ENCODE measurements at places on chromosomes 16 and 17.
A peak's percentile ranks its signal among the peaks of the same experiment; 100 is the strongest.

DNA sequence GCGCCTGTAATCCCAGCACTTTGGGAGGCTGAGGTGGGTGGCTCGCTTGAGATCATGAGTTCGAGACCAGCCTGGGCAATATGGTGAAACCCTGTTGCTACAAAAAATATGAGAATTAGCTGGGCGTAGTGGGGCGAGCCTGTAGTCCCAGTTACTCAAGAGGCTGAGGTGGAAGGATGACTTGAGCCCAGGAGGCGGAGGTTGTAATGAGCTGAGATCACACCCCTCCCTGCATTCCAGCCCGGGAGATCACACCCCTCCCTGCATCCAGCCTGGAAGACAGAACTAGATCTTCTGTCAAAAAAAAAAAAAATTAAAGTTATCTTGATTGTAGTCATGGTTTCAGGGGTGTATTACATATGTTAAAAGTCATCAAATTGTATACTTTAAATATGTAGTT is 26.8 kb upstream of the GLG1 start:
- H3K27me3 ChIP-seq, result no peaks in the 10 kb centered on the region
- H3K4me1 ChIP-seq, result no peaks in the 10 kb centered on the region
- H3K4me3 ChIP-seq, result no peak overlapping the region
- no peak overlapping the region for H3K27ac ChIP-seq
- no peak for DNase-seq

DNA sequence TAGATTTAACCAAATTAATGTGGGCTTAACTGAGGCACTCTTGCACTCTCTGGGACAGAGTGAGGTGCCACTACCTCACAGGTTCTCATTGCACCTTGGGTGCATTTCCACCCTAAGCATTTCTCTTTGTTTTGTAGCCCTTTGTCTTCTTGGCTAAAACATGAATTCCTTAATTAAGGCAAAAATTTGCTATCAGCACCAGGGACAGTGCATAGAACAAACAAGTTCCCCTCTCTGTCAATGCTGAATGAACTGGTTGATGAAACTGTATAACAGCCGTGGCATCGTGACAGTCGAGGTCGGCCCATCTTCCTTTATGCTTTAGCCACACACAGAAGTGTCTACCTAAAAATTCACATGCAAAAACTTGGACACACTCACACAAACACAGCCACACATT is 74.8 kb downstream of the HS3ST2 start:
- H3K27ac ChIP-seq, result no peak overlapping the region
- no peaks in the 10 kb centered on the region for H3K4me1 ChIP-seq
- DNase-seq, result no peak
- no peaks in the 10 kb centered on the region for H3K27me3 ChIP-seq

DNA sequence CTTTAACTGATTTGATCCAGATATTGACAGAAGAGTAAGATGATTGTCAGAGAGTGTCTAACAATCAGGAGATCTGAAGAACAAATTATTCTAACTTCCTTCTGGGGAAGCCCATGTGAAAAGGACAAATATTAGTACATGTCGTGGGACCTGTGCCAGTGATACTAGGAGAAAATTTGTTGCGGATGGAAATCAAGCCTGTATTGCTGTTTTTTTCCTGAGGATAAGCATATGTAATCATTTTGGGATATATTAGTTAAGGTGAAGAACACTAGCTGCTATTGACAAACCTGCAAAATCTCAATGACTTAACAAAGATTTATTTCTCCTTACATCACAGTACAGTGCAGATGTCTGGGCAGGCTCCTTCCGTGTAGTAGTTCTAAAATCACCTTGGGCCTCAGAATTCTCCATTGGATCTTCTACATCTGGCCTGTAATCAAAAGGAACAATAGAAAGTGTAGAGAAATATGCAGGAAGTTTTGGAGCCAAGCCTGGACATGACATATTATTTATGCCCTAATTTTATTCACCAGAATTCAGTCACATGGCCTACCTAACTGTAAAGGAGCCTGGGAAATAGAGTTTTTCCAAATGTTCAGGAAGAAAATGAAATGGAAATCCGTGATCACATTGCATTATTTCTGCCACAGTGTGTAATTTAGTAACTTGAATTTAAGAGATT is 58.3 kb downstream of the CYB561 start:
- H3K36me3 ChIP-seq, result no peaks in the 10 kb centered on the region
- H3K27ac ChIP-seq, result no peak overlapping the region
- no peaks in the 10 kb centered on the region for H3K4me1 ChIP-seq

GRCh38 chr16:46908540-46909372 is 24.6 kb downstream of the GPT2 start:
- no peak overlapping the region for H3K4me3 ChIP-seq
- no peaks in the 10 kb centered on the region for H3K4me1 ChIP-seq
- no peak for DNase-seq
- H3K27ac ChIP-seq, result no peak overlapping the region
- no peaks in the 10 kb centered on the region for H3K36me3 ChIP-seq
- no peaks in the 10 kb centered on the region for H3K27me3 ChIP-seq

GRCh38 chr16:61780161-61780560 is 256.1 kb downstream of the CDH8 start:
- H3K27me3 ChIP-seq, result no peaks in the 10 kb centered on the region
- H3K4me1 ChIP-seq, result no peaks in the 10 kb centered on the region
- H3K4me3 ChIP-seq, result no peak overlapping the region
- H3K36me3 ChIP-seq, result no peaks in the 10 kb centered on the region
- no peak for DNase-seq
- no peak overlapping the region for H3K27ac ChIP-seq

DNA sequence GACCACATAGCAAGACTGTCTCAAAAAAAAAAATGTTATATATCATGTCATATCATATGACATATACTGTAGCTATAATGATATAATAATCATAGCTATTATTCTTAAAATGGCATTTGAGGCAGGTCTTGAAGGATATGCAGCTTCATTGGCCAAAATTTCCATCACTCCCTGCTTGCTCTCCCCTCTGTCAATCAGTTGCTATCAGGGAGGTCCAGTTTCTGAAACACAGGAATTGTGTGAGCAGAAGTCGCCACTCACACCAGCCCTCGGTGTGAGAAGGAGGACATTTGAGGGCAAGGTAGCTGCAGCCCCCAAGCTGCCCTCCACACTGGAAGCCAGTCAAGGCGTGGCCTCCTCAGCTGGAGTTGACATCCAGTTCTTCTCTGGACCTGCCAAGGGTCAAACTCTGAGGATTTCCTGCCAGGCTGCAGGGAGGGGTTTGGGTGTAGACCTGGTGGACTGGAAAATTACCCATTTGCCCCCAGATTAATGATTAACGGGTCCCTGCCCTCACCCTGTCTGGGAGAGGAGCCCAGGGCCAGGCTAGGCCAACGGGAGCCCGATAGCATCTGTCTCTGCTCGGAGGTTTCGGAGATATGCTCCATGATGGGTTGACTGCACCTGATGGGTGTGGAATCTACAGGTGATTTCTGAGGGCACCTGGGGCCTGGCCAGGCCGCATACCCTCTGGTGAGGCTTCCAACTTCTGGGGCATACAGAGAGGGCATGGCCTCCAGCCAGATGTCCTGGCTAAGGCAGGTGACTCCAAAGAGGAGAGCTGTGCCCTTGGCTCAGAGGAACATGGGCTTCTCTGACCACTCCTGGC is 18.8 kb downstream of the WNT9B start:
- H3K4me3 ChIP-seq, result no peak overlapping the region
- no peaks in the 10 kb centered on the region for H3K36me3 ChIP-seq
- DNase-seq, result no peak
- no peak overlapping the region for H3K27ac ChIP-seq

GRCh38 chr16:28192806-28193529 is 18.8 kb downstream of the XPO6 start:
- DNase-seq, result no peak
- no peaks in the 10 kb centered on the region for H3K36me3 ChIP-seq
- H3K27me3 ChIP-seq, result no peaks in the 10 kb centered on the region
- H3K4me3 ChIP-seq, result no peak overlapping the region

- no peaks in the 10 kb centered on the region for H3K36me3 ChIP-seq
- DNase-seq, result no peak
- no peak overlapping the region for H3K27ac ChIP-seq
- H3K4me3 ChIP-seq, result no peak overlapping the region
- H3K4me1 ChIP-seq, result no peaks in the 10 kb centered on the region
Measured at GRCh38 chr16:23920446-23920845, 84.7 kb downstream of the PRKCB start.

- no peaks in the 10 kb centered on the region for H3K36me3 ChIP-seq
- no peak for DNase-seq
- no peaks in the 10 kb centered on the region for H3K27me3 ChIP-seq
- no peak overlapping the region for H3K4me3 ChIP-seq
- peaks cover under 1% of the 10 kb centered on the region for H3K4me1 ChIP-seq
Measured at GRCh38 chr16:89046491-89046890, 47.2 kb upstream of the ACSF3 start.

- H3K27ac ChIP-seq, result peak overlapping the region; percentile 99
- H3K4me1 ChIP-seq, result peaks cover 65% of the 10 kb centered on the region
- DNase-seq, result no peak
Measured at GRCh38 chr17:78923660-78924453, 1.3 kb downstream of the TIMP2 start.

DNA sequence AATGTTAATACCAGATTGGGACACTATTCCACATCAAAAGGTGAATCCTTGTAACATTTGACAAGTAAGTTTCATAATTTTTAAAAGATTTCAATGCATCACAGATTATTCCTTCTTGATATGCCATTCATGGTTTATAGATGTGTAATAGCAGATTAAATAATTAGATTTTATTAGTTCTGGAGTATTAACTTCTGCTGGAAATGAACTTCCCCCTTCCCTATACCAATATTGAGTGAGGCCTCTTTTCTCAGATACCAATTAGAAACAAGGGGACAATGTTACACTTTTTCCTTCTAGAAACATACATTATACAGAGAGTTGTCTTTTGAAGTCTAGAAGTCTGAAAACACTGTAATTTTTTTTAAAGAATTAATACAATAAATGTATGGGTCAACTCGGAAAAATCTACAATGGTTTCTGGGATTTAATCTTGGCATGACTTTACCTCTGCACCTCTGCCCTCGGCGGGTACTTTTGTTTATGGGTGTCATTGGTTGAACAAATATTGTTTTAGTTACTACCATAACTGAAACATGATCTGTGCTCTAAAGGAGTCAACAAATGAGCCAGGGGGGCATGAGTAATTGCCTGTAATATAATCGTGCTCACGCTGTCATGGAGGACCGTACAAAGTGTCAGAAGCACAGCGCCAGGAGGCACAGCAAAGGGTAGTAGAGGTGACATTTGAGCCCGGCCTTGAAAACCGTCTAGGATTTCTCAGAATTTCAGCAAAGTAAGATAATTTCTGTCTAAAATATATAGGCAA is 8.2 kb downstream of the LRRC37B start:
- H3K27me3 ChIP-seq, result no peaks in the 10 kb centered on the region
- no peaks in the 10 kb centered on the region for H3K4me1 ChIP-seq
- no peak overlapping the region for H3K27ac ChIP-seq

GRCh38 chr17:2977157-2977556 is 86.2 kb downstream of the OR1D5 start:
- H3K36me3 ChIP-seq, result no peaks in the 10 kb centered on the region
- H3K4me3 ChIP-seq, result no peak overlapping the region
- H3K4me1 ChIP-seq, result peaks cover 10% of the 10 kb centered on the region
- no peak for DNase-seq
- H3K27me3 ChIP-seq, result no peaks in the 10 kb centered on the region

DNA sequence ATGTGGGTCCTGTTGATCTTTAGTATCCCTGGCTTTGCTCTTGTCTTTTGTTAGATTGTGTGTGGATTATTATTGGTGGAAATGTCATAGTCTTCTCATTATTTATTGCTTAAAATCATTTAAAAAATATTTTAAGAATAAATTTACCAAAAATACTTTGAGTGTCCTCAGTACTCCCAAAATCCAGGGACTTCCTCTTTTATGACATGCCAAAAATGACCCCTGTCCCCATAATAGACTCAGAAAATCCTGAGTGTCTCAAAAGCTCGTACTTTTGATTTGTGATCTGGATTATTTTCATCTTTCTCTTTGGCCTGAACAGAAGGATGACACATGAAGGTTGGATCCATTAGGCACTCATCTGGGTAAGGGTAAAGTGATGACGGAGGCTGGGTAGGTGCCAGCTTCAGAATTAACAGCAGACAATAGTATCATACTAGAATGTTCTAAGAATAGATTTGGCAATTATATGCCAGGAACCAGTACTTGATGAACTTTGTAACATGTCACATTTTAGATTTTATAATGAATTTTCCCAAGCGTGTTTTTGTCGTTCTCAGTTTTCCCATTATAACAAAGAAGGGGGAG is 602.2 kb upstream of the CDH8 start:
- H3K27me3 ChIP-seq, result no peaks in the 10 kb centered on the region
- H3K27ac ChIP-seq, result no peak overlapping the region
- DNase-seq, result no peak
- H3K4me1 ChIP-seq, result no peaks in the 10 kb centered on the region
- H3K36me3 ChIP-seq, result no peaks in the 10 kb centered on the region
- H3K4me3 ChIP-seq, result no peak overlapping the region

DNA sequence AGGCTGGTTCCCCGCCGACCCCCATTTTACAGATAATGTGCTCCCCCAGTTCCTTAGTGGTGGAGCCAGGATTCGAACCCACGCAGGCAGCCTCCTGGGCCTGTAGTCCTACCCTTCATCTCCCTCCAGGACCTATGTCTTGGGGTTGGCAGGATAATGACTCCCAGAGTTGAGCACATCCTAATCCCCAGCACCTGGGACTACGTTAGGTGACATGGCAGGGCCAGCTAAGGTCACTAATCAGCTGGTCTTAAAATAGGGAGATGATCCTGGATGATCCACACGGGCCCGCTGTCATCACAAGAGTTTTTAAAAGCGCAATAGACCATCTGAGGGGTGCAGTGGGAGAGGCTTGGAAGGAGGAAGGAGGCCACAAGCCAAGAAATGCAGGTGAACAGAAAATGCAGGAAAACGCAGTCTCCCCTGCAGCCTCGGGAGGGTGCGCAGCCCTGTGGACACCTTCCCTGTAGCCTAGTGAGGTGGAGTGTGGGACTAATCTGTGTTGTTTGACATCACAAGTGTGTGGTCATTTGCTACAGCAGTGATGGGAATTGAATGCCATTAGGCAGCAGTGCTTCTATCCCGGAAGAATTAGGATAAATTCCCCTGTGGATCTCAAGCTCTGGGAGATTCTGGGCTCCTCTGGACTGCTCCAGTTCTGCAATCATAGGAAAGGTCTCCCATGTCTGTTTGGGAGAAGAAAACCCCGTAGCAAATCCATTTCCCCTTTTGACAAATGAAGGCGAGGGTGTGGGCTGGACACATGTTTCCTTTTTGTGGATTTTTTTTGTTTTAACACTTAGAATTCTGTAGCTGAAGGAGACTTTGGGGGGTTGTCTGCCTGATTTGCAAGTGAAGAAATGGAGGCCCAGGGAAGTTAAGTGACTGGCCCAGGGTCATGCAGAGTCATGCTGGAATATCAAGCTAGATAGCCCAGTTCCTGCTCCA is 297.7 kb downstream of the SEC14L1 start:
- H3K27me3 ChIP-seq, result no peaks in the 10 kb centered on the region
- H3K36me3 ChIP-seq, result no peaks in the 10 kb centered on the region
- H3K4me3 ChIP-seq, result no peak overlapping the region
- no peak for DNase-seq
- H3K27ac ChIP-seq, result peak overlapping the region; percentile 81
- peaks cover 100% of the 10 kb centered on the region for H3K4me1 ChIP-seq

GRCh38 chr16:3872216-3872895 is 8.2 kb downstream of the CREBBP start:
- H3K4me1 ChIP-seq, result peaks cover 98% of the 10 kb centered on the region
- H3K27me3 ChIP-seq, result no peaks in the 10 kb centered on the region
- no peaks in the 10 kb centered on the region for H3K36me3 ChIP-seq
- no peak for DNase-seq

- no peaks in the 10 kb centered on the region for H3K36me3 ChIP-seq
- H3K4me3 ChIP-seq, result no peak overlapping the region
- H3K27ac ChIP-seq, result no peak overlapping the region
Measured at GRCh38 chr17:53765609-53766008, 57.1 kb upstream of the KIF2B start.

- H3K4me3 ChIP-seq, result no peak overlapping the region
- no peak overlapping the region for H3K27ac ChIP-seq
- no peaks in the 10 kb centered on the region for H3K27me3 ChIP-seq
Measured at GRCh38 chr17:207775-208174, 26.3 kb upstream of the DOC2B start.
